ENCODE measurements at places on chromosomes 2 and 18.

DNA sequence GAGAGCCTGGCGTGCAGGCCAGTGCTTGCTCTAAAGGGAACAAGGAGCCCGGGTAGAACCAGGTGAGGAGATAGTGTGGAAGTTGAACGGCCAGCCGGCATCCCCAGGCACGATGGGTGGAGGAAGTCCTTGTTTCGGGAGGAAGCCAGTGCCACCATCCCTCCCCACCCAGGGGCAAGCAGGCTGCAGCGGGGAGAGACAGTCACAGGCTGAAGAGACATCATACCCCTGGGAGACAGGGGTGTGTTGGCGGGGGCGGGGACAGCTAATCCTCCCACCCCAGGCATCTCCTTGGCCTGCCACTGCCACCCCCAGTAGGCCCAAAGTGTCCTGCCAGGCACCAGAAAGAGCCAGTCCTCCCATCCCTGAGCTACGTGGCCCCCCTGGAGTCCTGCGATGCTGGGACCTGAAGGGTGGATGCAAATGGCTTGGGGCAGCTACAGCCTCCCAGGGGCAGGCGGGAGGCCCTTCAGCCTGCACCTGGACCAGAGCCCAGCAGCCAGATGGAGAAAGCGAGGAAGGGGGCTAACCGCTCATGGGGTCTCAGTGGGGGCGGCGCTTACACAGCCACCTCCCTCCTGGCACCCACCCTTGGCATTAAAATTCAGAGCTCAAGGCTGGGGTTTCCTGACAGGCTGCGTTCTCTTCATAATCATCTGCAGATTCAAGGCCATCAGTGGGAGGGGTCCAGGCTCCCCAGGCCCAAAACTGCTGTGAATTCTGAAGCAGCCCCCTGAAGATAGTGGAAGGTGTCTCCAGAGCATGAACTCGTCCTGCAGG is 14.8 kb upstream of the GPR55 start:
- DNase-seq = no peak

DNA sequence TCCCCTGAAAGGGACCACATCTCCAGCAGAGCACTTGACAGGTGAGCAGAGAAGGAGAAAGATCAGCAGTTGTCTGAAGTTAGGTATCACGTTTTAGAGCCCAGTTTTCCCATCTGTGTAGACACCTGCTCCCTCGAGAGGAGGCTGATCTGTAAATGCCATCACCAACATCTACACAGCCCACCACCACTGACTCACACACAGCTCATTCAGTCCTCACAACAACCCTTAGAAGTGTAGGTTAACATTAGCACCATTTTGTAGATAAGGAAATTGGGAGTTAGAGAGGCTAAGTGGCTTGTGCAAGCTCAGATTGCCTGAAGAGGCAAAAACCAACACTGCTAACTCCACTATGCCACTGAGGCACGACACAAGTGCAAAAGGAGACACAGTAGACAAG is 37.2 kb upstream of the STAT1 start:
- DNase-seq = no peak

GRCh38 chr2:138931284-138932256 is 151.4 kb upstream of the NXPH2 start:
- no peak for DNase-seq

GRCh38 chr2:102291319-102292075 is 19.9 kb upstream of the IL1RL1 start:
- no peak for DNase-seq

- DNase-seq = no peak
Measured at GRCh38 chr18:37483221-37483971, 82.2 kb downstream of the CELF4 start.

DNA sequence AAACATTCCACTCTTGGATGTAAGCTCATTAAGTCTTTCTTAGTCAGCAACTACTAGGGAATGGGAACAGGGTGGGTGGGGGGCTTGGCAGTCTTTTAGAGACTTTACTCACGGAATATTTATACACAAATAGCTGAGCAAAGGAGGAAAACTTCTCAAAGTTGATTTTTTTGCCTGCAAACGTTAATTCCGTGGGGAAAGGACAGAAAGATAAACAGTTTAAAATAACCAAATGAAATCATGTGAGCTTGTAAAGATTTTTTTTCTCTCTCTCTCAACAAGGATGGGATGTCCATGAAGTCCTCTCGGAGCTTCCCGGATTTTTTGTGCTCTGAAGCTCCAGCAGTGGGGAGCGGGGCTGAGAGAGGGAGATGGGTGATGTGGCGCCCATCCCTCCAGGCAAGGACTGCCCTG is 32.2 kb upstream of the MAT2A start:
- no peak for DNase-seq

GRCh38 chr2:214471382-214471781 is 60.5 kb downstream of the VWC2L start:
- no peak for DNase-seq

- no peak for DNase-seq
Measured at GRCh38 chr2:88190808-88191721, 20.9 kb downstream of the THNSL2 start.

DNA sequence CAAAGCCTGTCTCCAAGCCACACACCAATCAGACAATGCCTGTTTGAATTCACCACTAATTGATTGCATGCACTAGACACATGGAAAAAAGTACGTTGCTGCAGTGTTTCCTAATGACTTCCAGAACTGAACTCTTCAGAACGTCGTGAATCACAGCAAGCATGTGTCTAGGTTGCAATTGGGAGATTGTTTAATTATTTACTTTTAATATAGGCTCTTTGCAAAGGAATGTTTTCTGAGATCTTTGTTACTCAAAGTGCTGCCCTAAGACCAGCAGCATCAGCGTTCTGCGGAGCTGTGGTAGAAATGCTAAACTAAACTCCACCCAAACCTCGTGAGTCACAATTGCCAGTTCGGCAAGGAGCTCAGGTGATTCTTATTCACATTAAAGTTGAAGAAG is 52.7 kb upstream of the CCDC68 start:
- no peak for DNase-seq

GRCh38 chr2:188811522-188811921 is 162.7 kb upstream of the COL3A1 start:
- DNase-seq = no peak

- no peak for DNase-seq
Measured at GRCh38 chr2:385785-386184, 97.9 kb upstream of the ALKAL2 start.

- no peak for DNase-seq
Measured at GRCh38 chr2:96325884-96326255, 753 bp downstream of the ITPRIPL1 start.

DNA sequence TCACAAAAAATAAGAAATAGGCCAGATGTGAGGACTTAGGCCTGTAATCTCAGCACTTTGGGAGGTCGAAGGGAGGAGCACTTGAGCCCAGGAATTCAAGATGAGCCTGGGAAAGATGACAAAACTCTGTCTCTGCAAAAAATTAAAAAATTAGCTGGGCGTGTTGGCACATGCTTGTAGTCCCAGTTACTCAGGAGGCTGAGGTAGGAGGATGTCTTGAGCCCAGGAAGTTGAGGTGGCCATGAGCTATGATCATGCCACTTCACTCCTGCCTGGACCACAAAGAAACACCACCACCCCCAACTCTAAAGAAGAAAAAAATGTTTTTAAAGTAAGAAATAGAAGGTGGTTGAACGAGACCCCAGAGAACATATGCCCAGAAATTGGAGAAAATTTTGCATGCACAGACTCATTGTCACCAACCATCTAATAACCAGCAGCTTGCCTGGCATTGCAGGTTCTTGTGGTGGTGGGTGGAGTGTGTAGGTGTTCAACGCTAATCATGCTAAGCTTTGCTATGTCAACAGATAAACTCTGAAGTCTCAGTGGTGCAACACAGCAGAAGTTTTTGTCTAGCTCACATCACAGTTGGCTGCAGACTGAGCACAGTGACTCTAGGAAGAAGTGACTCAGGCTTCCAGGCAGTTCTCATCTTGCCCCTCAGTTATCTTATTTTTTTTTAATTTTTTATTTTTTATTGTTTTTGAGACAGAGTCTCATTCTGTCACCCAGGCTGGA is 18.6 kb downstream of the ARL4C start:
- DNase-seq = no peak

- DNase-seq = no peak
Measured at GRCh38 chr18:26685438-26686157, 137.2 kb upstream of the KCTD1 start.

DNA sequence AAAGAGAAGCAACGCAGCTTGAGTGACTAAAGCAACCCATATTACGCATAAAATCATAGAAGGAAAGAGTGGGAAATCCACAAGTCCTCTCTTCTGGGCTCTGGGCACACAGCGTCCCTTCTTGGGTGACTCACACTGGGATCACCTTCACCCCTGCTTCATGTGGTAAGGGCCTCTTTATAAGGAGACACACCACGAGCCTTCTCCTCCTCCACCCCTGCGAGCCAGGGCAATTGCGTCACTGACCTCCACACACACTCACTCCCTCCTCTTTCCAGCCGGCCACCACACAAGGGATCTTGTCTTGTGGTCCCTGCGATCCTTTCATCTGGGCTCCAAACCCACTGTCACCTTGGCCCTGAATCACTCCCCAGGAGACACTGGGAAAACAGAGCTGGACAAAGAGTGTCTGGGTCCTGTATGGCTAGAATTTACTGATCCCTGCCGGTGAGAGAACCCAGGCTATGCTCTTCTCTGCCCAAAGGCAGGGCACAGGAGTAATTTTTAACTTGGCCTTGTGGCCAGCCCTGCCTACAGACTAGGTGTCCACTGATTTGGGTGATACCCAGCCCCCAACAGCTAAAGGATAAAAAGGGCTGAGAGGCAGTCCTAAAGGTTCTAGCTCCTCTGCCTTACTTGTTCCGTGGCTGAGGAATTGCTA is 35.3 kb downstream of the NHEJ1 start:
- peak; percentile 49 for DNase-seq

DNA sequence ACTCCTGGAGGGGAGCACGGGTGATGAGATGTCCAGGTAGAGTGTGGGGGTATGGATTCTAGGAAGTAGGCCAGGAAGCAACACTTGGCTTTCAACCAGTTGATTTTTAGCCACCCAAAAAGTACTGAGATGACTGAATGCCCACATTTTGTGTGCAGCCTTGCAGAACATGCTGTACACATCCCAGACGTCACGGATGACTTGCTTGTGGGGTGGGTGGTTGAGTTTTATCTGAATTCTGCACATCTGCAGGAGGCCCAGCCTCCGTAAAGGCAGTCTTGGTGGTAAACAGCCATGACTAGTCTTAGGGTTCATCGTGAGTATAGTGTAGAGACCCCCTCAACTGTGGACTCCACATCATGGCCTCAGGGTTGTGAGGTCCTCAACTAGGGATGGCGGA is 53.3 kb upstream of the CCDC195 start:
- DNase-seq = no peak

DNA sequence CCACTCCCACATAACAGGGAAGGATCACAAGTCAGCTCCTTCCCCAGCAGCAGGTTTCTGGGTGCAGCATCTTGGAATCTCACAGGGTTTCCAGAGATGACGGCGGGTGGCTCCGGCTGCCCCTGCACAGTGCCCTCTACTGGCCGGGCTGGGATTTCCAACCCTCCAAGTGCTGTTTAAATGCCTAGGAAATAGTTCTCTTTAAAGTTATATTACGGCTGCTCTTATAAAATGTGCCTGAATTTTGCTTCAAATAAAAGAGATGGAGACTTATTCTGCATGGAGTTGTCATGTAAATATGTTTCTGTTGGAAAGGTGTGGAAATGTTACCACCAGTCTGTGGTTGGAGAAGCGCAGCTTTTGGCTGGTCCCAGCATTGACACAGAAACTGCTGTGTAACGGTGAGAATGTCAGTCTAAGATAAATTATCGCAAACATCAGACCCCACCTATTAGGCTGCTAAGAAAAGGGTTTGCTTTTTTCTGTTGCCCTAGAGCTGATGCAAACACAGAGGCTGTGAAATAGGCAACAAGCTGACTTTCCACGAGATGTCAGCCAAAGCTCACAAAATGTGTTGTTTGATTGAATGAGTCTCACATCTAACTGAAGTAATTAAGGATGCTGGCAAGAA is 3.3 kb upstream of the HJURP start:
- no peak for DNase-seq

DNA sequence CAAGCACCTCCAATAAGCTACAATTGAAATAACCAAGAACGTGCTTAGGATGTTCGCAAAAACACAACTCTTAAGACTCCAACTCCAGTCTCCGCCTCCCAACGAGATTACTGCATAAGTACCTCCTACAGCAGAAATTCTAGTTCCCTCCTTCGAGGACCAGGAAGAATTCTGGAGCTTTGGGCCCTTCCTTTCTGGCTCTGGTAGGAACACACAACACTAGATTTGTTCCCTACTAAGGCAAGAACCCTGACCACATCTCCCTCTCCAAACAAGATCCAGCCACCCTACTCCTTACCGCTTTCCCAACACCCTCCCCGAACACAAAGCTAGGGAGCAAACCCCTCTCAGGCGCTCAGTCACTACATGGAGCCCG is 721 bp downstream of the ADAM17 start:
- peak; percentile 49 for DNase-seq

DNA sequence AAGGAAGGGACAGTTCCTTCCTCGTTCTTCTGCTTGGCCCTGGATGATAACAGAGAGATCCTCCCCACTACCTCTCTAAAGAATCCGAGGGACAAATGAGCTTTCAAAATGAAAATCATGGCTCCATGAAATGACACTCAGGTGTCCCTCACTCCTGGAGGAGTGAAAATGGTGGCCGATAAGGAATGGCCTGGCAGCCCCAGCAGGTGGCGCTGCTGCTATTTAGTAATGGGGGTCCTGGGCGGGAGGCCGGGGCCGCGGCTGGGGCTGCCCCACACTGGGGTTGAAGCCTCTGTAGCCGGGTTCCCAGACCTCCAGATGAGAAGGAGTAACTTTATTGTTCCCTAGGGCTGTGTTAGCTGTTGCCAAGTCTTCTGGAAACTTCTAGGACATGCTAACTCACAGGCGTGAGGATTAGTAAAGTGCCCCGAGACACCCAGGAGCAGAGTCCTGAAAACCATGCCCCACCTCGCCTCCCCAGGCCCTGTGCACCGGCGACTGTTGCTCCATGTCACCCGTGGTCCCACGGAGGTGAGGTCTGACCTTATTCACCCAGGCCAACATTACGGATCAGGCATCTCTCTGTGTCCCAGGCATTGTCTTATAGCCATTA is 138.0 kb downstream of the CTIF start:
- DNase-seq = no peak

GRCh38 chr2:188292348-188293239 is 920 bp downstream of the GULP1 start:
- peak; percentile 86 for DNase-seq

- no peak for DNase-seq
Measured at GRCh38 chr2:26157580-26157979, 15.3 kb upstream of the GAREM2 start.

DNA sequence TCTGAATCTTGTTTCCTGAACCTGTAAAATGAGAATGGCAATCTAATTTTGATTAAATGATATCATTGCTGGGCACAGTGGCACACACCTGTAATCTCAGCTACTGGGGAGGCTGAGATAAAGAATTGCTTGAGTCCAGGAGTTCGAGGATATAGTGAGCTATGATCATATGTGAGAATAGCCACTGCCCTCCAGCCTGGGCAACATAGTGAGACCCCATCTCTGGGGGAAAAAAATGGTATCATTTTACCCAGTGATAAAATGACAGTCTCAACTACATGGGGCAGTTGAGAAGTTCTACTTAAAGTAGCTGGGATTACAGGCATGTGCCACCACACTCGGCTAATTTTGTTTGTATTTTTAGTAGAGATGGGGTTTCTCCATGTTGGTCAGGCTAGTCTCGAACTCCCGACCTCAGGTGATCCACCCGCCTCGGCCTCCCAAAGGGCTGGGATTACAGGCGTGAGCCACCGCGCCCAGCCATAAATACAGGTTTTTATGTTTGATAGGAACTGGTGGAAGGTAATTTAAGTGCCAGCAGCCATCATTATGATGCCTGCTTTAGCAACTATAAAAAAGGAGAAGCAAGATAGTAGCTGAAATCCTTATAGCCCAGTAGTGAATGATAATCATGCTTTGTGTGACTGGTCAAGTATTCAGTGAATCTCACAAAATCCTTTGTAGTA is 17.0 kb downstream of the BZW1 start:
- DNase-seq = no peak

GRCh38 chr18:77366067-77366719 is 116.5 kb downstream of the GALR1 start:
- no peak for DNase-seq

All from AG09319 (cell line).